T follicular helper cell (primary cell): ENCODE measurements at places on chromosomes 3 and 15.

- no peak for DNase-seq
Measured at GRCh38 chr15:60513676-60514075, 34.7 kb upstream of the ICE2 start.

DNA sequence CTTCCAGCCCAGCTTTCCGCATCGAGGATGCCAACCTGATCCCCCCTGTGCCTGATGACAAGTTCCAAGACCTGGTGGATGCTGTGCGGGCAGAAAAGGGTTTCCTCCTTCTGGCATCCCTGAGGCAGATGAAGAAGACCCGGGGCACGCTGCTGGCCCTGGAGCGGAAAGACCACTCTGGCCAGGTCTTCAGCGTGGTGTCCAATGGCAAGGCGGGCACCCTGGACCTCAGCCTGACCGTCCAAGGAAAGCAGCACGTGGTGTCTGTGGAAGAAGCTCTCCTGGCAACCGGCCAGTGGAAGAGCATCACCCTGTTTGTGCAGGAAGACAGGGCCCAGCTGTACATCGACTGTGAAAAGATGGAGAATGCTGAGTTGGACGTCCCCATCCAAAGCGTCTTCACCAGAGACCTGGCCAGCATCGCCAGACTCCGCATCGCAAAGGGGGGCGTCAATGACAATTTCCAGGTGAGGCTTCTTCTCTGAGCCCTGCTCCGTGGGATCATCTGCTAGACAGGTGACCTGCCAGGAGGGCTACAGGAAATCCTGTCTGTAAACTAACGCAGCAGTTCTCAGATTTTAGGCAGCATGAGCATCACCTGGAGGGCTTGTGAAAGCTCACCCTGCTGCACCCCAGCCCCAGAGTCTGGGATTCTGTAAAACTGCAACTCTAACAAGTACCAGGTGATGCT lies 1.6 kb downstream of the THBS1 start:
- DNase-seq, result no peak

- no peak for DNase-seq
Measured at GRCh38 chr3:123841476-123842238, 42.5 kb downstream of the MYLK start.

GRCh38 chr3:21766002-21766401 lies 15.0 kb upstream of the ZNF385D start:
- no peak for DNase-seq

GRCh38 chr15:38069511-38070011 lies 135.1 kb downstream of the TMCO5A start:
- DNase-seq, result no peak

- no peak for DNase-seq
Measured at GRCh38 chr3:98786364-98787006, 23.3 kb downstream of the ST3GAL6 start.

GRCh38 chr15:74995779-74996765 lies 709 bp downstream of the SCAMP5 start:
- DNase-seq, result no peak
